ENCODE measurements at places on chromosomes 5 and 9. TPM values are rescaled to one million over a fixed set of nuclear protein-coding genes. Genes with fewer than 3 reads are reported as not detected.

- peak; percentile 63 for DNase-seq
Observed at GRCh38 chr9:129023036-129023907, 4.9 kb downstream of the SH3GLB2 start.

DNA sequence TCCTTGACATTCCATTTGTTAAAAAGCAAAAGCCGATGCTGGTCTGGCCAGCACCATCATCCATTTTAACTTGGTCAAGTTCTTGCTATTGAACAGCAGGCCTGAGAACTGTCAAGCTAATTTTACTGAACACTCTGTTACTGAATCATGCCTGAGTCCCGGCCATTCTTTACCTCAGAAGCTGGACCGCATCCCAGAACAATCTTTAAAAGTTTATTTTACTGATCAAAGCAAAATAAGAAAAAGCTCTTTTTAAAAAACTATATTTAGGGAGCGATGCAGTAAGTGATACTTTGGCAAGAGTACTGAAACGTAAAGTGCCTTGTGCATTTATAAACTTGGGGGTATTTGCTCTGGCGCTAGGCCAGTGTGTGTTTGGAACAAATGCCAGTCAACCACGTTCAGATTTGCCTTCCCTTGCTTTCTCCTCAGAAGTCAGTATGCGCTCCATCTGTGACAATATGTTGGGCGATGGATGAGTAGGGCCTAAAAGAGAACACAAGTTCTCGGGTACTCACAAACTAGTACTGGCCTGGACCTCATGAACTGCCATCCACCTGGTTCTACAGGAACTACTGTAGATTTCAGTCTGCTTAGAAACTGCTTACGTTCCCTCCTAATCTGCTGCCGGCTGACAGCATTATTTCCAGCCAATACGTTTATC is 161.9 kb downstream of the MAPKAP1 start:
- DNase-seq: no peak

DNA sequence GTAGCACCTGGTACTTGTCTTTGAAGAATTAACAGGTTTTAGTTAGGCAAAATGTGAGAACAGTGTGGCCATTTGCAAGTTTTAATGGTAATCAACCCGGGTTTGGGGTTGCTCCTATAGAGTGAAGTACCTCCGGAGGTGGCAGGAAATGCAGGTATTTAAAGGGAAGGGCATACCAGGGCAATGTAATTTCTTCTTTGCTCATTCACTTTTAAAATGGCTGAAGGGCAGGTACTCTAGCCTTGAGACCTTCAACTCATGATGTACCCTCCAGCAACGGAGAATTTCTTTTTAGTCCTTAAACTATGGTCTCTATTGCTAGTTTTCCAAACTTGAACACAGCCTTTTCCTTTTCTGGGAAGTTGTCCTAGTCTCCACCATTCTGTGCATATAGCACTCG is 1.3 kb upstream of the HSPA4 start:
- DNase-seq: no peak

The MLANA gene
- not detected for total RNA-seq

The WHRN gene
- 0.57 TPM for total RNA-seq

DNA sequence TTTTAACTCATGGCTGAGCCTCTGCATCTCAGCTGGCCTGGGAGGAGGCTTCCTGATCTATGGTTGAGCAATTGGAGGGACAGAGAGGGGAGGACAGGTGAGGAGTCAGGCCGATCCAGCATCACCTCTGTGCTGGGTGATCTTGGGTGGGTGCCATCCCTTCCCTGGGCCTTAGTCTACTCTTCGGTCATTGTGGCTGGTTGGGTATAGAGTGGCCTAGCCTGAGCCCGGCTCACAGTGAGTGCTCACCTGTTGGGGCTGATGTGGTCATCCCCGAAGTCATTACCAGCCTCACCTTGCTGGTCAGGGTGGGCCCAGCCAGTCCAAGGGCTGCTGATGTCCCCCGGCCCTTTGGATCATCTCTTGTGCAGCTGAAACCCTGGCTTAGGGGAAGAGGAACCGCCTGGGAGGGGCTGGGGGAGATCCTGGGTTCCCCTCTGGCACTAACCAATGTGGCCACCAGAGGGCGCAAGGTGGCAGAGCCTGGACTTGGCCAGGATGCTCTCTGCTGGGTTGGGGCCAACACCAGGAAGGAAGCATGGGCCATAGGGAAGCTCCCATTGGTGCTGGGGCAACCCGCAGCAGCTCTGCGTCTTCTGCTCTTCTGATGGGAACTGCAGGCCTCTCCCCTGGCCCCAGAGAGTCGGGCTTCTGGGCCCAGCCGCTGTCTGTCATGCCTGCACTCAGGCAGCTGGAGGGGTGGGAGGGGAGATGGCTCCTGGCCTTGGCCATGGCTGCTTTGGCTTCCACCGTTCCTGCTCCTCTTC is 17.3 kb upstream of the ODF2 start:
- peak; percentile 93 for DNase-seq

DNA sequence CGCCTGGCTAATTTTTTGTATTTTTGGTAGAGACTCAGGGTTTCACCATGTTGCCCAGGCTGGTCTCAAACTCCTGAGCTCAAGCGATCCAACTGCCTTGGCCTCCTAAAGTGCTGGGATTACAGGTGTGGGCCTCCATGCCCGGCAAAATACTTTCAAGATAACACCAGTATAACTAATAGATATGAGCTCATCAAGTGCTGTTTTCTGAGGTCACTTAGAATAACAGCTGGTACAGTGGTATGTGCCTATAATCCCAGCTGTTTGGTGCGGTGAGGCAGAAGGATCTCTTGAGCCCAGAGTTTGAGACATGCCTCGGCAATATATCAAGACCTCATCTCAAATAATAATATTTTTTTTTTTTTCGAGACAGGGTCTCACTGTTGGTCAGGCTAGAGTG is 30.5 kb upstream of the CREBRF start:
- DNase-seq: no peak

DNA sequence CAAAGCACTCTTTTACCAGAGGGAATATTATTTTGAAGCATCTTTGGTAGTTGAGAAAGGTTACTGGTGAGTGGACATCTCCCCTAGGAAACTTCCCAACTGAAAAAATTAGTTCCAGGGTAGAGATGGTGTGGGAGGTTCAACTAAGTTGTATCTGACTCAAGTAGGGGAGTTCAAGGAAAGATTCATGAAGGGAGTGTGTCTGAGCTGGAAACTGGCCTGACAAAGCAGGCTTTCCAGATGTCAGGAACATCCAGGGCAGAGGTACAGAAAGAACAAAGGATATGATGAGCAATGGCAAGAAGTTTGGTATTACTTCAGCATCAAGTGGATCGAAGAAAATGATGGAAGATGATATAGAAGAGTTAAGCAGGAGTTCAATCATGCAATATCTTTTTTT is 458.0 kb upstream of the RIOK2 start:
- DNase-seq: no peak

GRCh38 chr9:136867917-136868316 is 1.8 kb upstream of the EDF1 start:
- no peak for DNase-seq

- DNase-seq: peak; percentile 78
Observed at GRCh38 chr5:38540314-38540713, 16.1 kb downstream of the LIFR start.

DNA sequence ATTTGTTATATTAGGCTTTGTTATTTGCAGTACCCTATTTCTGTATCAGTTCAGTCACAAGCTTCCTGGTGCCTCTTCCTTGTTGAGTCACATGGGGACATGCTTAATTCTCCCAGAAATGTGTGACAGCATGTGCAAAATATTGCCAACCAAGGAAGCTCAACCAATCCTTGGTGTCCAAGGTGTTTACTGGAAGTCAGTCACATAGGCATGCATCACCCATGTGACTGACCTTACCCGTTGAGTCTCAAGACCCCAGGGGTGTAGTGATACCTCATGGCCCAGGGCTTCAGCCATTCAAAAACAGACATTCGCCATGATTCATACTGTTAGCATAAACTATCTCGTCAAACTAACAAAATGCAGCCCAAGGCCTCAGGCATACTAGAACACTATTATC is 9.3 kb upstream of the ANKDD1B start:
- DNase-seq: no peak

DNA sequence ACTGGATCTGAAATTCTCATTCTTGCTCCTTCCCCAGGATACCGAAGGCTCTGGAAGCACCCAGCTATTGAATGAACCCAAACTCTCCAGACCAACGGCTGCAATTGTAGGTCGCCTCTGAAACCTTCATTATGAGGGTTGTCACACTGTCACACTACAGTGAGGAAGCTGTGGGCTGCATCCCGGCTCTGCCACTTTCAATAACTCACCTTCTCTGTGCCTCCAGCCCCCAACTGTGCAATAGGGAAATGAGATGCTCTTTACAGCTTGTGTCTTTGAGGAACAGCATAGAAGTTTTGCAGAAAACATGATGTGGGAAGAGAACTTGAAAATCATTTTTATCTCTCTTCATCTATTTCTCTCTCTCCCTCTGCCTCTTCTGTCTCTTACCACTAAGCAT is 69.6 kb upstream of the TGFBR1 start:
- DNase-seq: no peak

DNA sequence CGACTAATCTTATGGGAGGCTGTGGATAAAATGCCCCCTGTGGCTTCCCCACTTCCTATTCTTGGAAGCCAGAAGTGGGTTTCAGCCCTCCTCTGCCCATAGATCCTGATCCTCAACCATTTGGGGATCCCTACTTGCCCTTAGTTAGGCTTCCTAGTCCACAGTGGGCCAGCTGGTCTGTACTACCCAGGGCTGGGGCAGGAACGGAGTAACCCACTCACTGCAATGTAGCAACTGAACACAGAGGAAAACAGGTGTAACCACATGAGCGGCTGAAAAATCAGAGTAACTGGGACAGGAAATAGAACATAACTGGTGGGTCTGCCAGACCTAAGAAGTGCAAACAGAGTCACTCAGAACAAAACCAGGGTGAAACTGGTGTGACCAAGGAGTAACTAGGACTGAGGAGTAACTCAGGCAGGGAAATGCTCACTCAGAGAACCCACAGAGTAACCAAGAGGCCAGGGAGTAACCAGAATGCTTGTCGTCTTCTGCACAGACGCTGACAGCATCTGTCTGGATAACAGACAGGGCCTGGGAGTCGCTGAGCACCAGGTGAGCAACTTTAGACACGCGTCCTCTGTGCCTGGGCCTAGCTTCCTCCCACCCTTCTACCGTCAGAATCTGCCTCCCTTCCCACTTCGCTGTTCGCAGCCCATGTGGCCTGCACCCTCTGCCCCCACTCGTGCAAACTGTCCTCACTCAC is 1.0 kb downstream of the AQP3 start:
- no peak for DNase-seq

The PITX1 gene
- total RNA-seq: not detected

GRCh38 chr5:98602534-98603112 is 170.8 kb upstream of the RGMB start:
- no peak for DNase-seq

GRCh38 chr5:157535042-157535865 is 40.3 kb downstream of the ADAM19 start:
- DNase-seq: peak; percentile 59

GRCh38 chr5:180330810-180331646 is 22.1 kb downstream of the GFPT2 start:
- DNase-seq: peak; percentile 60

DNA sequence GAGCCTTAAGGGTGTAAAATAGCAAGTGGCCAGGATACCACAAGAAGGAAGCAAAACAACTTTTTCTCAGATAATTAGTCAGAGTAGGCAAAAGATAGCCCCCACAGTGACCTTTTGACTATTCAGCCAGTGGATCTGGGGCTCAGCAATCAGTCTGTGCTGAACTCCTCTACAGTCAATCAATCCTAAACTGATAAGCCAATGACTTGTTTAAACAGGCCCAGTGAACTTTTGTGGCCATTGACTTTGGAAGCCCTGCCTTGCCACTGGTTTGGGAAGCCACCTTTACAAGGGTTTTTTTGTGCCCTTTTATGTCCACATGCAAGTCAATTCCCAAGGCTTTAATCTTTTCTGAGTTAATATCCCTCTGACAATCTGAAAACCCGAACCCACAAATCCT is 1565.0 kb upstream of the WWC1 start:
- DNase-seq: no peak

Data from left ventricle myocardium superior (tissue), 1 donor.